ENCODE measurements at places on chromosomes 3 and 15. TPM values are rescaled to one million over a fixed set of nuclear protein-coding genes. Genes with fewer than 3 reads are reported as not detected.

GRCh38 chr3:30473374-30474051 lies 132.9 kb upstream of the TGFBR2 start:
- no peak for DNase-seq

GRCh38 chr3:40068636-40069035 lies 240.9 kb upstream of the EIF1B start:
- no peak for DNase-seq

GRCh38 chr3:140931016-140931454 lies 10.6 kb upstream of the SLC25A36 start:
- DNase-seq: no peak

- DNase-seq: no peak
Observed at GRCh38 chr15:68894208-68894607, 36.1 kb upstream of the SPESP1 start.

DNA sequence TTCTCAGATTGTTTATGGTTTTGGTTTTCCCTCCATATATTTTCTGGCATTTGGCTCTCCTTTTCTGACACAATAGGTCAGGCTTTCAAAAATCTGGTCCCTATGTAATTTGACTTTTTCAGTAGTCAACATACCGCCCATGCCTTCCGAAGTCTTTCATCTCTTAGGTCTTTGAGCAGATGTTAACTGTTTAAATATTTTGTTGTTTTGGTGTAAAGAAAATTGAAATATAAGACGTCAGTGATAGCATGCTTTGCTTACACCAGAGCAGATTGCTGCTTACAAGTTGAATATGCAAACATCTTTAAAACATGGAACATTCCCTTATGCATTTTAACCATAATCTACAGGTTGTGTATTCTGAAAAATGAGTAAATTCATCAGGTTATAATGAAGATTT lies 233.0 kb downstream of the PTPRG start:
- DNase-seq: no peak

DNA sequence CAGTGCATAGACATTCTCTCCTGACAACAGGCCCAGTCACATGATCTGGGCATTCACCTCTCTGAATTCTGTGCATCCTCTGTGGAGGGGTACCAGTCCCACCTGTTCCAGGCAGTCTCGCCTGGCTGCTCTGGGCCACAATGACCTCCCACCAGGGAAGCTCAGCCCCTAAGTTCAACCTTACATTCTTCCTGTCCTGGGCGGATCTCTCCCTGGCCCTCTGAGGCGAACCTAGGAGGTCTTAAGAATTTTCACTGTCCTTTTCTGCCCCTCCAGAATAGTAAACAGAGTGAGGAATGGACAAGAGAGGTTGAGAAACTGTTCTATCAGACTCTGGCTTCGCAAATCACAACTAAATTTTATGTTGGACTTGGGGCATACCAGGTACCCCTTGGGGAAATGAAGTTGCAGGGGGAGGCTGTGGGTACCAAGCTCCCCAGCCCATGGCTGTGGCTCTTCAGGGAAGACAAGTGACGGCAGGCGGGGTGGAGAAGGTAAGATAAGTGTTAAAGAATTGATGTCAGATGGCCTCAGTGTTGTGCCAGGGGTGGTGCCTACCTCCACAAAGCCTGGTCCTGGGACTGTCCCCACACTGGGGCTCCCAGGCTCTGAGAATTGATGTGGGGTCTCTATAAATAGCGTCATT lies 5.3 kb downstream of the SCN5A start:
- no peak for DNase-seq

DNA sequence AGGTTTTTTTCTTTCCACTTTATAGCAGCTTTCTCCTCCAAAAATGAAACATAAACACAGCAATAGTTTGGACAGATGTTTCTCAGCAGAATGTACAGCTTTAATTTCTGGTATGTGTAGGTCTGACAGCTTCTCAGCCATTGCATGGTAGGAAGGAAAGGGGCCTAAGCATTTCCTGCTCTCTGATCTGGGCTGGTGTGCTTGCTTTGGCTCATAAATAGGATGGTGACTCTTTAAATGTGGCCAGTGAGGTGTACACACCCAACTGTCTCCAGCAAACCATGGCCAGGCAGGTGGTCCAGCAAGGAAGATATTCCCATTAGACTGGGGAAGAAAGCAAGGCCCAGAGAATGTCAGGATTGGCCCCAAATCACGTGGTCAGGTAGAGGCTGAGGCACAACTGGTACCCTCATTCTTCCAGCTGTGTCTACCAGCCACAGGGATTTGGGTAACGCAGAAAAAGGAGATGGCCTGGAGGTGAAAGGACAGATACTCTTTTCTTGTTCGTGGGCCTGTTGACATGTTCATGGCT lies 52.1 kb downstream of the ITGA11 start:
- DNase-seq: no peak

The CHRM5 gene
- not detected for total RNA-seq

GRCh38 chr3:44076221-44076829 lies 165.4 kb upstream of the TOPAZ1 start:
- DNase-seq: no peak

The STXBP5L gene
- not detected for total RNA-seq

DNA sequence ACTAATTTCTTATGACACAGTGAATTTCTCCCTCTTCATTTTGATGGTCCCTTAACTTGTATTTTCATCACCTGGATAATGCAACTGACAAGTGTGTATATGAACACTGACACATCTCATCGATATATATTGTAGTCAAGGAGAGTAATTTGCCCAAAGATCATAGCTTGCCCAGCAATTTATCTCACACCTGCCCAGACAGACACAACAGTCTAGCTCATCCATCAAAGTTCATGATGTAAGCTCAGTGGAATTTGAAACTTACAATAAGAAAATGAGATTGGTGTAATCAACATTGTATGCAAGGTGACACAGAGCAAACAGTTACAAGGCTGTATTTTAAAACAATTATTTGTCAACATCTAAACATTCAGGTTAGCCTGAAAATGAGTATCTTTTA lies 805.8 kb downstream of the NAALADL2 start:
- no peak for DNase-seq

GRCh38 chr3:123072152-123072551 lies 5.3 kb downstream of the PDIA5 start:
- DNase-seq: no peak

DNA sequence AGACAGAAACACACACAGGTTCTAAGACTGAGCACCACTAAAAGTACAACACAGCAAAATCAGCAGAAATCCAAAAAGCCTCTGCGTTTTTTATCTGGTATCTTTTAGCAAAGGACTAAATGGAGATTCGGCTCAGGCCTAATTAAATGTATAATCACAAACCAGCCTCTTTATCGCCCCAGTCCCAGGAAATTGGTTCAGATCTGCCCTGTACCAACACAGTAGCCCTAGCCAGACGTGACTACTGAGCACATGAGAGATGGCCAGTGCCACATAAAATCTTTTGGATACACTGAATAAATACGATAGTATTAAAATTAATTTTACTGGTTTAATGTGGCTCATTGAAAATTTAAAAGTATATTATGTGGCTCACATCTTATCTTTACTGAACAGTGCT lies 19.7 kb downstream of the TBC1D2B start:
- DNase-seq: no peak

DNA sequence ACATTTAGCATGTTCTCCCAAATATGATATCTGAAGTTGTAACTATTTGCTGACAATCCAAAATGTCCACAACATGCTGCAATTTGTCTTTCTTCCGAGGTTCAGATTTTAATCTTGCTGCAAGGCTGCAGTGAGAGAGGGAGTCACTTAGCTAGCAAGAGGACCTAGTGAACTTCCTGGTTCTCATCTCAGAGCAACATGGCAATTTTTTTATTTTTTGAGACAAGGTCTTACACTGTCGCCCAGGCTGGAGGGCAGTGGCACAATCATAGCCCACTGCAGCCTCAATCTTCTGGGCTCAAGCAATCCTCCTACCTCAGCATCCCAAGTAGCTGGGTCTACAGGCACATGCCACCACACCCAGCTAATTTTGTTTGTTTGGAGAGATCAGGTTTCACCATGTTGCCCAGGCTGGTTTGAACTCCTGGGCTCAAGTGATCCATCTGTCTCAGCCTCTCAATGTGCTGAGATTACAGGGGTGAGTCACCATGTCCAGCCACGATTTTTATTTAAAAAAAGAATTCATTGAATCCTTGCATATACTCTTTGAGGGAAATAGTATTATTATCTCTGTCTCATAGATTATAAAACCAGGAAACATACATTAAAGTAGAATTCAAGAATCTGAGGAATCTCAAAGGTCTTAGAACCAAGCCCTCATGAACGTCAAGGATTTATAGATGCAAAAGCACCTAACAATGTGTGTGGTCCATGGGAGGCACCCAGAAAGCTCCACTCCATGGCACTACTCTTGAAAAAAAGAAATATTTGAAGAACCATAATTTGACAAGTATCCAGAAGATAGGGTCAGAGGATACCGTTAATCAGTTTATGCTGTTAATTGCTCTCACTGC lies 9.1 kb downstream of the HDC start:
- DNase-seq: no peak

- no peak for DNase-seq
Observed at GRCh38 chr3:59772416-59773408, 722.9 kb upstream of the CFAP20DC start.

DNA sequence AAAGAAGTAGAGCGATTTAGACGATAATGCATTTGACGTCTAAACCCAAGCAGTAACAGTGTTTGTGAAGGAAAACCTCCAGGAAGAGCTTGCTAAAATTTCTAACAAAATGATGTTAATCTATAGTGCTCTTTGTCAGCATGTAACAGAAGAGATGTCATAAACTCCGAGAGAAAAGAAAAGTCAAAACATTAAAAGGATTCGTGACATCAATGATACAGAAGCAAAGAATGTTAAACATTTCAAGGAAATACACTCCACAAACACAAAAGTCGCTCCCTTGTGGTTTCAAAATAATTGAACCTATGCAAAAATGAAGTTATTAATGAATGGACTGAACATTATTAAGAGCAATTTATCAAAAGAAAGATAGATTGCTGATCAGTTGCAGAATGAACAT lies 27.9 kb downstream of the AADAC start:
- DNase-seq: no peak

DNA sequence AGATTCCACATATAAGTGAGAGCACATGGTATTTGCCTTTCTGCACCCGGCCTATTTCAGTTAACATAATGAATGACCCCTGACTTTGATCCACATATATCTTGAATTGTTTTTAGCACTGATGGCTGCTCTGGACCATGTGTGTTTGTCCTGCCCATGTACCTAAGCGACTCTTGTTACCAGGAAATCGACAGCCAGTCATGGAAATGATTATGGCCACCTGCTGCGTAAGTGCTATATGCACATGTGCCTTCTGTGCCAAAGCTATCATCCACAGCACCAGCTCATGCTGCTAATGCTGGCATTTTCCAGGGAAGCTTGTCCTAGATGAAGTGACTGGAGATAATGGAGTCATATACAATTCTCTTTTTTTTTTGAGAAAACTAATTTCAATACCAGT lies 103.7 kb downstream of the PEX5L start:
- DNase-seq: no peak

The PEX11A gene
- total RNA-seq: 2.7 TPM

The ERICH6 gene
- total RNA-seq: 0.24 TPM

The ZNF774 gene
- total RNA-seq: 5.4 TPM

- DNase-seq: peak; percentile 38
Observed at GRCh38 chr3:132210476-132211346, 106.5 kb upstream of the ACP3 start.

GRCh38 chr15:78179286-78179840 lies 30.2 kb downstream of the IDH3A start:
- no peak for DNase-seq

The AGTR1 gene
- not detected for total RNA-seq

GRCh38 chr15:99982662-99983061 lies 249.4 kb upstream of the LYSMD4 start:
- DNase-seq: no peak

- peak; percentile 22 for DNase-seq
Observed at GRCh38 chr3:72887343-72887704, 522 bp upstream of the GXYLT2 start.

Data from A673 (cell line).